ENCODE measurements at places on chromosomes 2 and 18. TPM values are rescaled to one million over a fixed set of nuclear protein-coding genes. Genes with fewer than 3 reads are reported as not detected.

Gene STARD6
- not detected for total RNA-seq

Gene CNGA3
- not detected for total RNA-seq

Gene CROCC2
- total RNA-seq = not detected

Gene DLX1
- not detected for total RNA-seq

Gene SLC66A2
- total RNA-seq = 41.9 TPM

Gene IL1RL1
- 0.06 TPM for total RNA-seq

Gene RIT2
- total RNA-seq = not detected

Gene INPP5D
- total RNA-seq = 17.7 TPM

Gene EMILIN1
- 9.7 TPM for total RNA-seq

Gene TMEM214
- 28.0 TPM for total RNA-seq

Gene CCDC85A
- not detected for total RNA-seq

Gene SKA1
- total RNA-seq = 28.3 TPM

Gene AQP12A
- not detected for total RNA-seq

Gene CAPN14
- not detected for total RNA-seq

Gene IL1RN
- 21.2 TPM for total RNA-seq

Gene CPLX4
- total RNA-seq = not detected

Gene IL1R2
- 3.6 TPM for total RNA-seq

Gene PLEKHH2
- total RNA-seq = 1.1 TPM

Gene COL3A1
- 0.04 TPM for total RNA-seq

Gene IL36A
- total RNA-seq = not detected

Gene SNED1
- total RNA-seq = 0.15 TPM

Gene MOGAT1
- 4.3 TPM for total RNA-seq

Gene CHPF
- total RNA-seq = 79.6 TPM

Gene WBP1
- 26.5 TPM for total RNA-seq

Gene KIAA2012
- total RNA-seq = not detected

Gene DYNAP
- total RNA-seq = not detected

Gene GNLY
- total RNA-seq = not detected

Gene KIDINS220
- total RNA-seq = 32.3 TPM

Gene ACP1
- total RNA-seq = 290 TPM

Gene ZNF514
- total RNA-seq = 15.2 TPM

Gene MATN3
- 19.2 TPM for total RNA-seq

Gene FTCDNL1
- total RNA-seq = 1.4 TPM

Gene CXCR1
- total RNA-seq = not detected

Gene CHCHD5
- 22.8 TPM for total RNA-seq

Gene CHRNG
- not detected for total RNA-seq

Gene KIAA1328
- 5.2 TPM for total RNA-seq

Gene G6PC2
- not detected for total RNA-seq

Gene CFAP65
- total RNA-seq = not detected

Gene PAIP2B
- 0.46 TPM for total RNA-seq

Gene PSMA8
- total RNA-seq = not detected

Gene GCG
- total RNA-seq = not detected

Gene CTDP1
- total RNA-seq = 9.9 TPM

Gene TRPM8
- not detected for total RNA-seq

Gene TEKT4
- not detected for total RNA-seq

Gene GALNT13
- 4.8 TPM for total RNA-seq

Gene NFU1
- 84.0 TPM for total RNA-seq

Gene ACTG2
- 0.13 TPM for total RNA-seq

Gene ALPI
- total RNA-seq = not detected

Gene MEP1B
- not detected for total RNA-seq

Gene LYPD6B
- total RNA-seq = not detected

Gene ZSCAN30
- total RNA-seq = 6.8 TPM

Gene EFEMP1
- not detected for total RNA-seq

Gene RPIA
- total RNA-seq = 31.6 TPM

Gene ASAP2
- 7.3 TPM for total RNA-seq

Measured in HepG2 (cell line).